ENCODE measurements at places on chromosomes 11 and 22. TPM values are rescaled to one million over a fixed set of nuclear protein-coding genes. Genes with fewer than 3 reads are reported as not detected.

The ACR gene
- not detected for polyA plus RNA-seq

The DERL3 gene
- polyA plus RNA-seq, result 0.84 TPM

The ADM2 gene
- not detected for polyA plus RNA-seq

The GAL3ST1 gene
- not detected for polyA plus RNA-seq

The UPK3A gene
- not detected for polyA plus RNA-seq

The KDM4F gene
- polyA plus RNA-seq, result not detected

The POU2AF3 gene
- polyA plus RNA-seq, result not detected

The SYT13 gene
- 65.4 TPM for polyA plus RNA-seq

The NCR3LG1 gene
- 3.1 TPM for polyA plus RNA-seq

The SMC1B gene
- not detected for polyA plus RNA-seq

The IL18 gene
- not detected for polyA plus RNA-seq

The TIGD3 gene
- polyA plus RNA-seq, result 23.1 TPM

The DBX1 gene
- polyA plus RNA-seq, result not detected

The EFCAB6 gene
- 1.4 TPM for polyA plus RNA-seq

Data from neural cell (in vitro differentiated cells).